ENCODE measurements at places on chromosomes 7 and 10.

- DNase-seq = no peak
Measured at GRCh38 chr7:128025380-128025779, 5.9 kb downstream of the LRRC4 start.

DNA sequence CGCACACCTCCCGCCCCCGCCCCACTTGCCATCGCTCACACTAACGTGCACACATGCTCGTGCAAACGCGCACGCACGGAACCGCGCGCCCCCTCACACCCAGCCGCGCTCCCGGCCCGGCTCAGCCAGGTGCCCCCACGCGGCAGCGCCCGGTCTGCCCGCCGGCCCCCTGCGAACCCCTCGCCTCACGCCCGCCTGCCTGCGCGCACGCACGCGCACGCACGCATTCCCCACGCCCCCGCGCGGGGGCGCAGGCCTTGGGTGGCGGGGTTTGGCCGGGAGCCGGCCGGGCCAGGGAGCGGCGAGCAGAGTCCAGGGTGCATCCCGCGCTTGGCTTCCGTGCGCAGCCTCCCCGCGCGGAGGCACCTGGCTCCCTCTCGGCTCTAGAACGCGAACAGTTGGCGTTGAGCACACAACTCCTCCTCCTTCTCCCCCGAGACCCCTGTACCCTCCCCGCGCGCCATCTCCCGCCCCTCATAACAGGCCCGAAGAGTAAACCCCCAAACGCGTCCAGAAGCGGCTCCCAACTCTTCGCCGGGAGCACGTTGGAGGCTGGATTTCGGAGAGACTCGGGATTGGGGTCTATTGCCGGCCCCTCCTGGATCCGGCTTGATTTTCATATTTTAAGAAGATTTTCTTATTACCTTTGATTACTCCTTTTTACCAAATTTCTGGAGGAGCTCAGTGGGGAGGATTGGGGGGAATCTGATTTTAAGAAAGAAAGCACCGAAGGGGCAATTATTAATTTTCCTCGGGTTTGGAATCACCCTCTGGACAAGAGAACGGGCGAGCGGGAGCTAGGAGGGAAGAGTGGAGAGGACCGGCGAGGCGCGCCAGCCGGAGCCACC is 527 bp upstream of the SORCS3 start:
- no peak for DNase-seq

- no peak for DNase-seq
Measured at GRCh38 chr10:93703841-93704240, 1.4 kb upstream of the FRA10AC1 start.

DNA sequence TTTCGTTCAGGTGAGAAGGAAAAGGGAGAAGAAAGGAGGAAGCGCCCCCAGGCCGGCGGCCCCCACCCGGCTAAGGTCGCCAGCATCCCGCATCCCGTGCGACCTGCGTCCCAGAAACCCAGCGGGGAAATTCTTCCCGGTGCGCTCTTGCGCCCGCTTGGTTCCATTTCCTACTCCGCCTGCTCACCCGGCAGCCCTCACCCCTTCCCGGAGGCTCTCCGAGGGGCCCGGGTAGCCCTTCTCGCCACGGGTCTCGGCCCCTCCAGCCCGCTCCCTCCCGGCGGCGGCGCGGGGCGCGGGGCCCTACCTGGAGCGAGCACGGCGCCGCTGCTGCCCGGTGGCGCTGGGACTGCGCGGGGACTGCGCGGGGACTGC is at the start of gene PRKCQ:
PRKCQ (minus strand) TSS at position 373 of the 375 bp plus-strand sequence. CDS start 65,141 bp downstream, outside the sequence.
- DNase-seq = no peak

DNA sequence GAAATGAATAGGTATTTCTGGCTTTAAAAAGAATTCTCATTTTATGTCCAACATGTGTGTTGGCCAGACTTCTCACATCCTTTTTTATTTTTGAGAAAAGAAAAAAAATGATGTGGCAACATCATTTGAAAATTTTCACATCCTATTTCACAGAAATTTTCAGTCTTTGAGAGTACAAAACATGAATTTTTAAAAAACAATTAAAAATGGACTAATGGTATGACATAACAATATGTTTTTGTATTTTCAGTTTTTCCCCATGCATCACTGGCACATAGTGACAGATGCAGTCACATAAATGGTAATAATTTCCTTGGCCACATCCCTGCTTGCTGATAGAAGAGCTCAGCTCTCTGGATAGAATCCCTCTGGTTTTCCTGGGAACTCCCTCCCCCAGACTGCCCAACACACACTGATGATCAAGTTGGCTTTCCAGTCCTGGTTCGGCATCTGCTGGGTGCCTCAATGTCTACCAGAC is 188.5 kb upstream of the AGR3 start:
- DNase-seq = no peak

GRCh38 chr7:47552621-47553020 is 29.3 kb downstream of the TNS3 start:
- DNase-seq = no peak

DNA sequence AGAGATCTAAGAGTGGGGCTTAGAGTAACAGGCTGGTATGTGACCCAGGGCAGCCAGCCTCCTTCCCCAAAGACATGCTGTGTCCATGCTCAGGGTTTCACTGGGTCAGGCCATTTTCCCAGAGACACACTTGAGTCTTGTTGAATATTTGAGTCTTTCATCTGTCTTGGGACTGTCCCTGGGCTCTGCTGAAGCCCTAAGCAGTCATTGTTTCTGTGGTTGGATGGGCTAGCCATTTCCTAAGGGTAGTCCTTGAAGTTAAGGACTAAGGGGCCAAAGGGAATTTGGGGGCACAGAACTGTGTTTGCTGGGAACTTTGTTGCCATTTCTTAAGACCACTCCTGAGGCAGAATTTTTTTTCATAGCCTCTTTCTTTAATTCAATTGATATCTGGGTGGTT is 98.4 kb upstream of the SAMD8 start:
- no peak for DNase-seq

- no peak for DNase-seq
Measured at GRCh38 chr7:23404546-23405239, 65.6 kb downstream of the IGF2BP3 start.

DNA sequence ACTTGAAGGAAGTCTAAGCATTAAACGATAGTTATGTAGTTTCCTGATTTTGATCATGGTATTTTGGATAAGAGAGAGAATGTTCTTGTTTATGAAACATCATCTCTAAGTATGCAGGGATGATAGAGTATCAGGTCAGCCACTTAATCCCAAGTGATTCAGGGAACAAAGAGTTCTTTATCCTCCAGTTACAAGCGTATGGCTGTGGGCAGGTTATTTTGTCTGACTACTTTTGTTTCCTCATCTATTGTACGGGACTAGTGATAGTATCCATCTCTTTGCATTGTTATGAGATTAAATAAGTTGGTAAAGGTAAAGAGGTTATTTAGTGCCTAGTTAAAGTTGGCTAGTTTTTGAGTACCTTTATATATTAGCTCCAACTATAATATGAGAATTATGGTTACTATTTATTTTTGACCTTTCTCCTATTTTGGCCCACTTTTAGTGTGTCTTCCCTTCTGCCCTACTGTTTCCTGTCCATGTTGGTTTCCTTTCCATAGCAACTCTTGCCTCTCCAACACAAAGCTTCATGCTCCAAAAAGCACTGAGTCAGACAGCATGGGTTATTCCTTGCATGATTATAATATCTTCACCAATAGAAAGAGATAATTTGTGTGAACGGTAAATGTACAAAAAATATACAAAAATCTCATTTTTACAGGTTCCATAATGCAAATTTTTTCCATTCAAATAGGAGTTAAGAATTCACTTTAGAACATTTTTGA is 65.4 kb downstream of the SP8 start:
- DNase-seq = no peak

- no peak for DNase-seq
Measured at GRCh38 chr7:81583882-81584533, 185.8 kb downstream of the HGF start.

DNA sequence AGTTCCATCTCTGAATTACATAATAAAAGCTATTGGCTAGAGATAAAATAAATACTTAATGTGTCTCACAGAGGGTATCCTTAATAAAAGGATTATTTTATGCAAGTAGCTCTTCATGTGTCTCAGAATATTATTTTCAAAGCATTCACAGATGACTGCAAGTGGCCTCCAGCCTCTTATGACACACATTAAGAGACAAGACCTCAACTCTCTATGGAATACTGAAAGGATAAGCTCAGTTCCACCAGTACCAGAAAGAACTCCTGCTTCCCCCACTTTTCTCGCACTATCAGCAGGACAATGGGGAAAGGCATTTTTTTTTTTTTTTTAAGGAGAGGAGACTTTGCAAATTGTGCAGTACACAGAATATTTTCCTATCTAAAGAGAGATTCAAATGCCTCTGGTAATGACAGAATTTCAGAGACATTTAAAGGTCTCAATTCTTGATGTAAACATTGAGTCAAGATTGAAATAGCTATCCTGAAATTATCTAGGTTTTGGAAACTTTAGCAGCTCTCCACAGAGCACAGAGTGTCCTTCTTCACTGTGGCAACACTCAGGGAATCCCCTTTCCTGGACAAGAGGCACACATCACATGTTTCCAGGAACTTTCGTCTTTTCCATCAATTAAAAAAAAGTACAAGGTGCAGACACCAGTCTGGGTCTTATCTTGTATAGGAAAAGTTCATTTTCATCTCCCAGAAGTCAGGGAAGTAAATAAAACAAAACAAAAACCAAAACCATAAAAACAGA is 122.0 kb upstream of the ANK3 start:
- DNase-seq = no peak

- DNase-seq = no peak
Measured at GRCh38 chr10:127227663-127228062, 31.3 kb upstream of the INSYN2A start.

DNA sequence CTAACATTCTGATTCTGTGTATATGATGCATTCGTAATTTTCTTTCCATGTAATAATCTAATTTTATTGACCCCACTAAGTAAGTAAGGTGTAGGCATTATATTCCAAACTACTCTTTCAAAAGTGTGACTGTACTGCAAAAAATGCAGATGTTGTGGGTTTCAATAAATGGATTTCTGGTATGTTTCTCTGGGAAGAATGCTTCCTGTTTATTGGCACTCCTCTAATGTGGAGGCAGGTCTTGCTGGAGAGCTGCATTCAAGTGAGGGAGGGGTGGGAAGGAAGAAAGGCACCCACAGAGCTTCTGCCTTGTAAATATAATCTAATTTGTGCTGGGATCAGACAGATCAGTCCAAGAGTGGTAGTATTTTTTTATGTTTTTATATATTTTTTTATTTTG is 23.9 kb downstream of the ST7 start:
- DNase-seq = no peak

DNA sequence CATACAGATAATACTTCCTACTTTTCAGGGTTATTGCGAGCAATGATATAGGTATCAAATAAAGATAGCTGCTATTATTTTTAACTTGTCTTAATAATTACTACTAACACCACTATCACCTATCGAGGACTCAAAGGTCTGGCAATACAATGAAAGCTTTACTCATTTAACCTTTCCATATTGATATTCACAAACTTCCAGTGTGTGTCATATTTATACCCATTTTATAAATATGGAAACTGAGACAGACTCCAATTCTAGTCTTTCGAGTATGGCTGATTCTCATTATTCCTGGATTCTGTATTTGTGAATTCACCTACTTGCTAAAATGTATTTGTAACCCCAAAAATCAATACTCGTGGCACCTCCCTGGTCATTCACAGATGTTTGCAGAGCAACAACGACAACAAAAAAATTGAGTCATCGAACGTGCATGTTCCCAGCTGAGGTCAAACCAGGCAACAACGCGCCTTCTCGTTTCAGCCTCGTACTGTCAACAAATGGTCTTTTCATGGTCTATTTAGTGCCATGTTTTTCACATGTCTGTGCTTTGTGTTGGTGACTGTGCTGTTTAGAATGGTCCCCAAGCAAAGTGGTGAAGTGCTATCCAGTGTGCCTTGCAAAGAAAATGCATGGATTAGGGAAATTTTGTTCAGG is 51.7 kb downstream of the SMURF1 start:
- DNase-seq = no peak

DNA sequence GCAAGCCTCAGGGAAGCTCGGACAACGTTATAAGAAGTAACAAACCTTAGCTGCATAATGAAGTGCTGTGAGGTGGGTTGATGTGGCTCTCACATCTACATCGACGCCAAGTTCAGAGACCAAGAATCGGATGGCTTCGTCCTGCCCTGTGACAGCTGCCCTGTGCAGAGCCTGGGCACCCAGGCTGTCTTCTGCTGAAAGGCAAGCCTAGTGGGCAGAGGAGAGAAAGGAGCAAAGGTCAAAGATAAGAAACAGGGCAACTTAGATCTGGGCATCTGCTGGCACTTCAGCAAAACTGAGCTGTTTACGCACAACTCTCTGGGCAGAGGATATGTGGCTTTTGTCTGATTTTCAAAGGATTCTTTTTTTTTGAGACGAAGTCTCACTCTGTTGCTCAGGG is 6.7 kb downstream of the ANKRD16 start:
- no peak for DNase-seq

DNA sequence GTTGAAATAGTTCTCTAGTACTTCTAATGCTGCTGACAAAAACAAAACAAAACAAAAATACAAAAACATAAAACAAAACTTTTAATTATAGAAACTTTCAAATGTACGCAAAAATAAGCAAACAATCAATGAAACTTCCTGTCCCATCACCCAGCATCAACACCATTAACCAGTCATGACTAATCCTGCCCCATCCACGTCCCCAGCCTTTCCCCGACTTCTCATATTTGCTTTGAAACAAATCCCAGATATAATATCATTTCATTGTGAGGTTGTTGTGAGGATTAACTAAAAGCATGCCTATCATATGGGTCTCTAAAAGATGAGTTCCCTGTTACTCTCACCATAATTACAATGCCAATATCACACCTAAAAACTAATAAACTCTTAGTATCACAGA is 55.7 kb downstream of the CSTF2T start:
- DNase-seq = no peak

DNA sequence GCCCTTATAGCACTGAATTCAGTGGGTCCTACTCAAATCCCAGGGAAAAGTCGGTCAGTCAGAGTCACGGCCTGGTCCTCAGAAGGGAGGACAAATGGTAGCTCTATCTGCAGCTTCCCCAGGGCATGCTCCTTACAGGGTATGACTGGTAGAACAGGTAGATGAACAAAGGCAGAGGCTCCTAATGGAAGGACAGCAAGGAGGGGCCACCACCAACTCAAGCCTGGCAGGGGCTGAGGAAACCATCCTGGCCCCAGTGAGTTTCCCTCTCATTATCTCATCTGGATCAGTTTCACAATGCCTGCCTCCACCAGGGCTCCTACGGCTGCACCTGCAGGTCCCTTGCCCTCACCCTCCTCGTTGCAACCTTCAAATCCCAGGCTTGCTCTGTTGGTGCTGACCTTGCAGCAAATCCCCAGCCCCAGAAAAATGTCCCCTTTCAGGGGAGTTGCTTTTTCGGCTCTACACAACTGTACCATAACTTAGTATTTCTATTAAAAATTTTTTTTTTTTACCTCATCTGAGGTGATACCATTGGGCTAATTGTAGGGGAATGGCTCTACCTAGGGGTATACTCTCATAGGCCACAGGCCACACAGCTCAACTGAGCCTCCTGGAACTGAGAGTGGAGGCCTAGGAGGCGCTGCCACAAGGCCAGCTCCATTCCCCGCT is 2.4 kb upstream of the MYO1G start:
- DNase-seq = peak; percentile 30

DNA sequence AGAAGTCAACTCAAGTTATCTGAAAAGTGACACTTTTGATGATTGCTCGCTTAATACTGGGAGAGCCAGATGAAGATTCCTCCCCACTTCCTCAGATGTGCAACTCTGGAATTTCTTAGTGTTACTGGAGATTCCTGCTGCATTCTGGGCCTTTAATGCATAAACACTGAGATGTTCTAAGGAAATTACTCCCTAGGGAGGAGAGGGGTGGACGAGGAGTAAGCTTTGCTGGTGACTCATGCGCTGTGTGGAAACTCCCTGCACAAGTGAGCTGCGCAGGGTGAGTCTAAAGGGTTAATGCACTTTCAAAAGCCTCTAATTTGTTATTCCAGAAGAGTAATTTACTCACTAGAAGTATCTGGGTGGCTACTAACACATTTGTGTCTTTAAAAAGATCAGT is 46.3 kb downstream of the EGFR start:
- no peak for DNase-seq
